Stimulated activated CD4-positive, alpha-beta T cell treated with anti-CD3 and anti-CD28 coated beads, Interleukin-1b, Interleukin-23, amount 100 ng/mL, for 1 hour (primary cell): ENCODE measurements at places on chromosomes 16 and 17.

- DNase-seq: no peak
Measured at GRCh38 chr16:56354746-56355145, 70.6 kb downstream of the AMFR start.

DNA sequence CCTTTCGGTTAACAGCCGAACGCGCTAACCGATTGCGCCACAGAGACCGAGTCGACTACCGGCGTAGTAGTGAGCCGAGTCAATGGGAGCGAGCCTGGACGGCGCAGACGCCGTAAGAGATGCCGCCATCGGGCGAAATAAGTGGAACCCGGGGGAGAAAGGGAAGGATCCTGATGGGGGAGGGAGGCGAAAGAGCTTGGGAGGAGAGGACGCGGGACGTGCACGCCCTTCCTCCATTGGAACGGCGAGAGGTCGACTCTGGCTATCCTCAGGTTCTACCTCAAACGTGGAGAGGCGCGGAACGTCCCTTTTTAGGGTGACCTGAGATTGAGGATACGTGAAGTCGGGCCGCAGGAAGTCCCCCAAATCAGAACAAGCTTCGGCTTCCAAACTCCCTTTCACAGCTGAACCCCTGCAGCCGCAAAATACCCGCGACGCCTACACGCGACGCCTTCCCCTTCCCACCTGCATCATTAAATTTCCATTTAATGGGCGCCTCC, 683 bp upstream of the PSMB3 start:
- peak; percentile 67 for DNase-seq

- no peak for DNase-seq
Measured at GRCh38 chr17:80785477-80786178, 206.0 kb upstream of the CHMP6 start.

- DNase-seq: no peak
Measured at GRCh38 chr16:15754821-15755534, 101.8 kb downstream of the MYH11 start.

- peak; percentile 51 for DNase-seq
Measured at GRCh38 chr17:7579001-7579833, at the start of gene CD68. Gene CD68 (plus strand): TSS chr17:7579638. CDS start chr17:7579678, 40 bp downstream.

DNA sequence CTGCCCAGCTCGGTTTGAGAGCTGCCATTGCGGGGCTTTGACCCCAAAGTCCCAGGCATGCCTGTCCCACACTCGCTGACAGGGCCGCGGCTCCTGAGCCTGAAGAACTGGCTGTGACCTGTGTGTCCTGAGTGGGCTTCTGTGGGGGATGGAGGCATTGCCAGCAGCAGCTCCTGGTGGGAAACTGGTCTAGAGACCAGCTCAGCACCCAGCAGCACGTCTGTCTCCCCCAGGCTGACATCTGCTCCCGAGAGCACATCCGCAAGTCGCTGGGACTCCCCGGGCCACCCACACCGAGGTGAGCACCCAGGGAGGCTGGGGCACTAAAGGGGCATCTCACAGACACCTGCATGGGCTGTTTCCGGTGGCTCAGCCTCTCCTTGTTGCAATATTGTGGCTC, 13.4 kb downstream of the ENDOV start:
- no peak for DNase-seq

DNA sequence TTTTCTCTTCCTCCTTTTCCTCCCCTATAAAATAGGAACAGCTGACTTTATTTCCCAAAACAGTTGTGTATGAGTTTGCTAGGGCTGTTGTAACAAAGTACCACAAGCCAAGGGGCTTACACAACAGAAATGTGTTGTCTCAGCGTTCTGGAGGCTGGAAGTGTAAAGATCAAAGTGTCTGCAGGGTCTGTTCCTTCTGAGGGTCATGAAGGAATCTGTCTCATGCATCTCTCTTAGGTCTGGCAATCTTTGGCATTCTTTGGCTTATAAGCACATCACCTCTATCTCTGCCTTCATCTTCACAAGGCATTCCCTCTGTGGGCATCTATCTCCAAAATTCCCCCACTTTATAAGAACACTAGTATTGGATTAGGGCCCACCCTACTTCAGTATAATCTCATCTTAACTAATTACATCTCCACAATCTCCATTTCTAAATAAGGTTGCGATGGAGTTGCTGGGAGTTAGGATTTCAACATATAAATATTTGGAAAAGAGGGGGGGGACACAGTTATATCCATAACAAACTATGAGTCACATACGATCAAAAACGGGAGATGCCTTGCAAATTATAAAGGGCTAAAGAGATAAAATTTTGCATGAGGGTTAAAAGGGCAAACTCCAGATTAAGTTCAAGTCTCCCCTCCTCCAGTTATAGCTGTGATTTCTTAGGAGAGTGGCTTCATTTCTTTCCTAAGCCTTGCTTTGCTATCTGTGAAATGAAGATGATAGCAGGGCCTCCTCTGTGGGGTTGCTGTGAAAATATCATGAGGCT, 109.7 kb downstream of the VAT1L start:
- no peak for DNase-seq

DNA sequence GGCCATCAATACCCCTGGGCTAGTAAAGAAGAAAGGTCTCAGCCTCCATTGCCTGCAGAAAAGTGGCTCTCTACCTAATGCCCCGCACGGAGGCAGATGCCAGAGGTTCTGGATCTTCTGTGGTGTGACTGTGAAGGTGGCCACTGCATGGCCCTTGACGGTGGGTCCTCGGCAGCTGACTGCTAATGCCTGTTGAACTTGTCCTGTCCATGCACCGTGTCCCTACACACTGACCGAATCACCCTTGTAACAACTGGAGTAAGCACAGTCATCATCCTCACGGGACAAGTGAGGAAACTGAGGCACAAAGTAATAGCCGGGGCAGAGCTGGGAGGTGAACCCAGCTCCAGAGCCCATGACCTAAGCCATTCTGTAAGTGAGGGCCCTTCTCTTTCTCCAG, 48.8 kb downstream of the MYH11 start:
- DNase-seq: no peak

DNA sequence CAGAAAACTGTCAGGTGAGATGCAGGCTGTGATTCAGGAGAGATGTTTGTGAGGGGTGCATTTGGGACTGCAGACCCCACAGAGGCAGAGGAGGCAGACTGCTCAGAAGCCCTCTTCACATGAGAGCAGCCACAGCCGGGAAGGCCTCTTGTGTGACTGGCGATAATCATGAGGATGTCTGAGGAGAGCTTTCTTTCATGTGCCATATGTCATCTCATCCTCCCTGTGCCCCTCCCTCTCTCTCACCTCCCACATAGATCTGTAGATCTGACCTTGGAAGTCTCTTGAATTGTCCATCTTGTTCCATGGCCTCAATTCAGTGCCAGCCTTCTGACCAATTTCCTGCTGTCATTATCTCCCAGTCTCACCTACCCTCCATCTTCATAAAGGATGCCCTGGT, 50.5 kb downstream of the EPN2 start:
- no peak for DNase-seq

DNA sequence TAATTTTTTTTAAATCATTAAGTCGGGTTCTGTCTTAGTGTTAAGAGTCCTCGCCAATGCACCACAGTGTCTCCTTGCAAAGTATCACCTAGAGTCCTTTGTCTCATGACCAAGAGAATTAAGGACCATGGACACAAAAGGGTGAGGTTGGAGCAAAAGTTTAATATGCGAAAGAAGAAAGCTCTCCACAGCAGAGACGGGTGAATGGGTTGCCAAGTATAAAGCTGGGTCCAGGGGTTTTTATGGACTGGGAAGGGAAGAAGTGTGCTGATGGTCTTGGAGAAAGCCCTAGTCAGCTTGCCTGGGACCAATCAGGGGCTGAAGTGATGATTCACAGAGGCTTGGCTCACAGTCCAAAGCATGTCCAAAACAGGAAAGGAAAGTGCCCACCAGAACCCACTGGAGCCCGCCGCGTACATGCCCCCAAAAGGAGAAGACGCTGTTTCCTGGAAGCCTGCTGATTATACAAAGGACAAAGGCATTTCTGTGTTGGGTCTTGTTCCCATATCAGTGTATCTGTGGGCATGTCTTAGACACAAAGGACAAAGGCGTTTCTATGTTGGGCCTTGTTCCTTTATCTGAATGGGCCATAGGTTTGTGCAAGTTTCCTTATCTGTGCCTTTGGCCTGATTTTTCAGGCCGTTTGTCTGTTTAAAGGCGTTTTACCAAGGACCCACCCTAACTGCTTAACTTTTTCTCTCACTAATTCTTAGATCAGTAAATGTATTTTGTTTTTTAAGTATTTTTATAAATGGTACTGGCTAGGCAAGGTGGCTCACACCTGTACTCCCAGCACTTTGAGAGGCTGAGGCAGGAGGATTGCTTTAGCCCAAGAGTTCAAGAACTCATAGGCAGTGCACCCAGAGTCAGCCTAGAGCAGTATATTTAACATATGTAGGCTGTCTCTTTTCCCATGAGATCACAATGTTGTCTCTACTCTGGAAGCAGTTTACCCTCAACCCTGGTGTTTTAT, 28.7 kb upstream of the ATF7IP2 start:
- DNase-seq: no peak

DNA sequence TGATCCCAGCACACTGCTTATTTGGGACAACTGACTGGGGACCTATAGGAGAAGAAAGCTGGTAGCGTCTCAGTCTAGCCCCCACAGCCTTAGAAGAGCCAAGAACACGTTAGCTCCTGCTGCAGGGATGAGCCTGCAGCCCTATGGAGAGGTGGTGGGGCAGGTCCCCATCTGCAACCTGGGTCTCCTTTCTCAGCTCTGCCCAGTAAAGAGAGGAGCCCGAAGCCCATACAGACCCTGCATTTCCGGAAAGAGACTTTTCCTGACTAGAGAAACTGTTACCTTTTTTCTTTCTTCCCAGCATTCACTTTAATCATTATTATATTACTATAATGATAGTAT, 788 bp downstream of the METTL22 start:
- no peak for DNase-seq

DNA sequence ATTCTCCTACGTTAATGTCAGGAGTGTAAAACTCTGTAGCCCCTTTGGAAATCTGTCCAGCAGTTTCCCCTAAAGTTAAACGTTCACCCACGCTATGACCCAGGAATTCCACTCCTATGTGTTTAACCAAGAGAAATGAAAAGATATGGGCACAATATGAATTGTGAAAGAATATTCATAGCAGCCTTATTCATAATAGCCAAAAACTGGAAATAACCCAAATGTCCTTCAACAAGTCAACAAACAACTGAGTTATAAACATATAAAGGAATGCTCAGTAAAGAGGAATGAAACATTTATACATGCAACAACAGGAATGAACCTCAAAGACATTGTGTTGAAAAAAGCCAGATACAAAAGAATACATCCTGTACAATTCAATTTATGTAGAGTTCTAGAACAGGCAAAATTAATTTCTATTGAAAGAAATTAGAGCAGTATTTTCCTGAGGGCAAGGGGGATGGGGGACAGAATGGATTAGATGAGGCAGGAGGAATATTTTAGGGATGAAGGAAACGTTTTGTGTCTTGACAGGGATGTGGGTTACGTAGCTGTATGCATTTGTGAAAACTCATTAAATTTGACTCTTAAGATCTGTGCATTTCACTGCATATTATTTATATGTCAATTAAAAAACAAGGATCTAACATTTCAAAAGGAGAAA, 286.7 kb upstream of the CDH5 start:
- DNase-seq: no peak

DNA sequence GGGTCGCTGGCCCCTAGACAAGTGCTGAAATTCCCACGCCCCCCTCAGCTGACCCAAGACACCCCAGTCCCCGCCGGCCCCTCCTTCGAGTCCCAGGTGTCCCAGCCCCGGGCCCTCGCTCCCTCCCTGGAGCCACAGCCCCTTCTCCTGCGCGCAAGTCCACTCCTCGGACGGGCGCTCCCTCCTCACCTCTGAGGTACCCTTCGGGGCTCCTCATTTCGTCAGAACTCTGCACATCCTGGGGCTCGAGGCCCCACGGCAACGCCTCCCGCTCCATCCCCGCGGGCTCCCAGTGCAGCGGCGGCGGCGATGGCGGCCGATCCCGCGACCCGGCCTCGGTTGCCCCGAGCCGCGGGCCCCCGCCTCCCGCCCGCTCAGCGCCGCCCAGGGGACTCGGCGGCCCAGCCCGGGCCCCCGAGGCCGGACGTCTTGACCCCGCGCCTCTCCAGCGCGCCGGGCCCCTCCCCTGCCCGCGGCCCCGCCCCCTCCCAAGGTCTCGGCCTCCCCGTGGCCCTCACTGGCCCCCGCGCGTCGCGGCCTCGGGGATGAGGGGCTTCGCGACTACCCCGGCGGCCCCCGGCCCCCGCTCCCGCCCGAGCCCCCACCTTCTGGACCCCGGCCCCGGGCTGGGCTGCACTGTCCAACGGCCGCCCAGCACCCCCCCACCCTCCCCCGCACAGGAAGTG, at the start of gene ZNF768:
Gene ZNF768, minus strand, starts transcription at position 430 of the 686 bp plus-strand sequence. Its CDS starts 153 bp downstream, at position 277.
- DNase-seq: no peak

DNA sequence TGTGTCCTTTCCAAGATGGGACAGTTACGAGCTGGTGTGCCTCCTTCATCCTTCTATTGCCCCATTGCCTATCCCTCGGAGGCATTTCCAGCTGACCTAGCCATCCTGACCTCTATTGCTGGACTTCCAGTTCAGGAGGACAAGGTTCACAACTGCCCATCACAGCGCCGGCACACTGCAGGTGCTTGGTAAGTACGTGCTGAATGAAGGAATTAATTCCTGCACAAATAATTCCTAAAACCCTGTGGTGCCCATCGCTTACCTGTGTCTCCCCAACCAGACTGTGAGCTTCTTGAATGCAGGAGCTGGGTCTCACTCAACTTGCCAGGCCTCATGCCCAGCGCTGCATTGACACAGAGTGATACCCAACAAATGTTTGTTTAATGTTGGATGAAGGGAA, 13.0 kb downstream of the ALOX15B start:
- DNase-seq: no peak

DNA sequence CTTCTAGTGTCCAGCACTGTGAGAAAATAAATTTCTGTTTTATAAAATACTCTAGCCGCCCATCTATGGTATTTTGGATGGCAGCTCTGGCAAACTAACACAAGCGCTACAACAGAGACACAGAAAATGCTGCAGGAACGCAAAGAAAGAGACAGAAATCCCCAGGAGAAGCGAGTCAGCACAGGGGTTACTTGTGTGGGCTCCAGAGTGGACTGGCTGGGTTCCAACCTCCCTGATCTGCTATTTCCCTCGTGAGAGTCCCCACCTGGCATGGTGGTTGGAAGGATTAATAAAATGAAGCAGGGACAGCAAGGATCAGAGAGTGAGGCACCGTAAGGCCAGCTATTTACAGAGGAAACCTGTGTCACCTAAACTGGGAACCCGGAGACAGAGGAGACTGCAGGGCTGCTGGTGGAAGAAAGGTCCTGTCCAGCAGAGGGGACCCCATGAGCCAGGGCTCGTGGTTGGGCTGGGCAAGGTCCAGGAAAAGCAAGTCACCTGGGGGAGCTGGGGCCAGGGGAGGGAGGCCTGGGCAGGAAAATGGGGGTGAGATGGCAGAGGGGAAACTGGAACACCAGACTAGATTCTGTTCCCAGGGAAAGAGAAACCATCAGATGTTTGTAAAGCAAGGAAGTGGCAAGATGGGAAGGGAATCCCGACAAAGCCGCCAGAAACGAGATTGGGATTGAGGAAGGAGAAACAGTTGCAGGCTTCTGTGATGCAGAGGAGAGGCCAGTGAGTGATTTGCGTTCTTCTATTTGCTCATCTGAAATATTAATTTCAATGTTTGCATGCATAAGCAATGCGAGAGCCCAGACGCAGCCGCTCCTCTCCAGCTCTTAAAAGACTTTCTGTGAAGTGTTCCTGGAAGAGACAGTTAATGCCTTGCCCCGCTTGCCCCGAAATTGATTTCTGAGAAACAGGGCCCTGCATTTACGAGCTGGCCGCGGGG, 63.0 kb upstream of the TEKT3 start:
- DNase-seq: no peak
